ENCODE measurements at places on chromosomes 11 and 22.

- no peak for DNase-seq
Measured at GRCh38 chr22:31933816-31934482, 10.4 kb upstream of the YWHAH start.

- DNase-seq = no peak
Measured at GRCh38 chr22:23553438-23553837, 26.7 kb downstream of the IGLL1 start.

- DNase-seq = no peak
Measured at GRCh38 chr11:65059959-65060824, 1.8 kb upstream of the NAALADL1 start.

DNA sequence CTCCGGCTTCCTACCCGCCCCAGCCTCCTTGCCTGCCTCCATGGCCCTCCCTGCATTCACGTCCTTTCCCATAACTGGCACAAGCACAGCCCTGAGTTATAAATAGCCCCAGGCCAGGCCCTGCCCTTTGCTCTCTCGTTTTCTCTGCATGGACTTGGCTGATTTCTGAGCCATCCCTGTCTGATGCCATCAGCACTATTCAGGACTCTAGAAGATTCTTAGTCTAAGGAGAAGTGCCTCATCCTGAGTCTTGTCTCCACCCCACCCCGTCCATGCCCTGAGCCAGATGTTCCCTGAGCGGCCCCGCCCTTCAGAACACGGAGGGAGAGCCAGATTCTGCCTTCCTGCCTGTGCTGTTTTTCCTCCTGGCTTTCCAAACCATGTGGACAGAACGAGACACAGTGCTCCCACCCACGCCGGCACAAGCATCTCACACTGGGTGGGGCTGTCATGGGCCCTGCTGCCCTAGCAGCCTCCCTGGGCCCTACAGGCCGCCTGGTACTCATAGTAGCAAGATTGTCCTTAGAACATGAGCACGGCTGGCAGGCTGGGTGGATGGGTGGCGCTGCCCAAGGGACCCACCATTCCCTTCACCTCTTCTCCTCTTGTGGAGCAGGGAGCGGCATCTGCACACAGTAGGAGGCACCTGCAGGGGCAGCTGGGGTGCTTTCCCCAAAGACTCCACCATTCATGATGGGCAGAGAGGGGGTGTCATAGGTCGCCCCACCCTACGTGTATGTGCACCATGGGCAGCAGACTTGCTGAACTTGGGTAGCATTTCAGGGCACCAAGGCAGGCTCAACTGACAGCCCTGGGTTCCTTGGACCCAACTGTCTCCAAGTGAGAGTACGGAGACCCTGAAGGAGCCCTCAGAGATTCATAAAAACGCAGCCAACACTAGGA lies 76.9 kb downstream of the BCR start:
- DNase-seq = no peak

DNA sequence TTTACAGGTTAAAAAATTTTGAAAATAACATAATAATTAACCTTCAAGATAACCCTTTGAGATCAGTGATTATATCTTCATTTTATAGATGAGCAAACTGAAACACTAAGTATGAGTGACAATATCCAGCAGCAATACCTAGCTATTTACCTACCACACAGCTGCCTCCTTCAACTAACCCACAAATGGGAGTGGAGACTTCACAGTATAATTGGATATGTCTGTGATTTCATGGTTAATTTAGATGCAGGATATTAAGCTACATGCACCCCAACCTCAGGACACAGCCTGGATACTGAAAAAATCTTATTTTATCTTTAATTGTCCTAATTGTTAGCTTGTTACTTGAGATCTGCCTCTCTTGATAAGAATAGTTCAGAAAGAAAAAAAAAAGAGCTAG lies 297.2 kb upstream of the ANO5 start:
- no peak for DNase-seq

DNA sequence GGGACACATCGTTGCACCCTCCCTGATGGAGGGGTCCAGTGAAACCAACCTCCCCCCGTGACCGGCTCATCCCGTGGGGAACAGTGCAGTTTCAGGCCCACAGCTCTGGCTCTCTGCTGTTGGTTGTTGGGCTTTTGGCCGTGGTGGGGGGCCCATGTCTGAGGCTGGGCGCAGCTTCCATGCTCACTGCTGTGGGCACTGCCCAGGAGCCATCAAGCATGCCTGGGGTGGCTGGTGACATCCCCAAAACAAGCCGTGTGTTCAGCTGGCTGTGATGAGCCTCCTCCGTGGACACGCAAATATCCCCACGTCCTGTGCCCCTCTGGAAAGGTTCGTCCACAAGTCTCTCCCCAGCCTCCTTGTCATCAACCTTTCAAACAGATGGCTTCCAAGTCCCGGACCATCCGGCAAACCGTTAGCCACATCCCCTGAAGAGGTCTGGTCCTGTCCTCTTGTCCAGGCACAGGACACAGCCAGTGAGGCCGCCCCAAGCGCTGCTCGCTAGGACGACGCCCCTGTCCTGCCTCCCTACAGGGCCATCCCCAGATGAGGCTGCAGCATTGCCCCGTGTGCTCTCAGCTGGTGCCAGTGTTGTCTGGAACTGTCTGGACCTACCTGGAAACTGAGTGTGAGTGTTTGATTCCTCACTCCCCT lies 29.4 kb upstream of the BRSK2 start:
- DNase-seq = no peak

DNA sequence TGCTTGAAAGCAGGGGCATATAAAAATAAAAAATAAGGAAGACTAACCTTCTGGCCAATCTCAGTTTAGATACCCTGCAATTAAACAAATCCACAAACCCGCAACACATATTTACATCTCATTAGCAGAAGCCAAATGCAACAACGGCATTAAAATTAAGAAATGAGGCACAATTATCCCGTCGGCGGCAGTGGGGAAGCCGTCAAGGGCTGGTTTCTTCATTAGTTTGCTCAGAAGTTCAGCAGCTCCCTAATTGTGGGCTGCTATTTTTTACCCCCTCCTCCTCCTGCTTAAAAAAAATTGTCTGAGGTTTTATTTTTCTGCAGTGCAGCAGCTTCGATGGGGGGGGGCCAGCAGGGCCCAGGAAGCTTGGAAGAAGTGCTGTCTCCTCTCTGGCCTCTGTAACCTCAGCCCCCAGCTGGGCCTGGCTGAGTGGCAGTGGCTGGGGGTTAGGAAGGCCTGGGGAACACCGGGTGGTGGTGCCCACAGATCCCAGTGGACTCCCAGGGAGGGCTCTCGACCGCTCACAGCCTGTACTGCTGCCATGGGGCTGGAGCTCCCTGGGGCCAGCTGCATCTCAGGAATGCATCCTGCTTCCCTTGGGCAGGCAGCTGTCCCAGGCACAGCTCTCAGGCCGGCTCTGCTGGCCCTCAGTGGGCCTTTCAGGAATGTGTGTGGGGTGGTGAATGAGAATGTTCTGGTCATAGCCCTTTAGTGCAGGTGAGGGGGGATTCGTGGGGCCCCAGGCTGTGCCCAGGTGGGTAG lies 148.7 kb upstream of the B3GAT1 start:
- no peak for DNase-seq

GRCh38 chr11:5796541-5796940 lies 5.5 kb upstream of the OR52N1 start:
- no peak for DNase-seq

DNA sequence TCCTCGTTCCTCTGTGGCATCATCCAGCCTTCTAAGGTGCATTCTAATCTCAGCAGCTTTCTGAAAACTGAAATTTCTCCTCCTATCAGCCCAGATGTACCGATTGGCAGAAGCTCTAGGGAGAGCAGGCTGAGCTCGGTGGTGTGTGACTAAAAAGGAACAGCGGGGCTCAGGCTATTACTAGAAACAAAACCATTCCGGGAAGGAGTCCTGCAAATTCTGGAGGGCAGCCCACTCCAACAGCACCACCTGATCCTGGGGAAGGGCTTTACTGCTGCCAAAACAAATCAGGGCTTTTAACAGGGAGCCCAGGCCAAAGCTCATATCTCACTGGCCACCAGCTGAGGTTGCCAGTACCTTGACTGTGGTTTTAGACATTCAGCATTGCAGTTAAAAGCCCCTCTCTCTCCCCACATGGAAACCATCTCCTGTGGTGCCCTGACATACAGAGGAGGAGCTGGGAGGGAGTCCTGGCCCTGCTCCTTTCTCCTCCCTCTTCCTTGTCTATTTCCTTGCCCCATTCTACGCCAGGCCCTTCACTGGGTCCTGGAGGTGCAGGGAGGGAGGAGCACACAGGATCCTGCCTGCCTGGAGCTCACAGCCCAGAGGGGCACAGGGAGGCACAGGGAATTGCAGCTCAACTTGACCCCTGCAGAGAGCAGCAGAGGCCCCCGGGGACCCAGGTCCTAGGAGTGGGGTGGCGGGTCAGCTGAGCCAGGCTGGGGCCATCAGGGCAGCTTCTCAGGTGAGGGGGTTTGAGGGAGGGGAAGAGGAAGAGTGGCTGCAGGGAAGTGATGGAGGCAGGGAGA lies 889 bp downstream of the PLAAT4 start:
- peak; percentile 26 for DNase-seq

DNA sequence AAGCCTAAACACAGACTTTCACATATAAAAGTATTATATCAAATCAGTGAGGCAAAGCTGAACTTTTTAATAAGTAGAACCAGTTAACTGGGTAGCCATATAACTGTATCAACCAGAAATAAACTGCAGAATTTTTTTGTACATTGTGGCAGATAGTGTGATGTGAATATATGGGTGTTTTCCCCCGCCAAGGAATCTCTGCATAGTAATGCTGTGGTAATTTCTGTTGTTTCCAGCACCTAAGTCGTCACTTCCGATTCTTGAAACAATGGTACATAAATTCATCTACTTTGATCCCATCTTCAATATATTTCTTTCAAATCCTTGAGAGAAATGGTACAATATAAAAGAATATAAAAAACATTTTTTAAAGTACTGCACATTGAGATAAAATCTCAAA lies 39.6 kb downstream of the NARS2 start:
- no peak for DNase-seq

DNA sequence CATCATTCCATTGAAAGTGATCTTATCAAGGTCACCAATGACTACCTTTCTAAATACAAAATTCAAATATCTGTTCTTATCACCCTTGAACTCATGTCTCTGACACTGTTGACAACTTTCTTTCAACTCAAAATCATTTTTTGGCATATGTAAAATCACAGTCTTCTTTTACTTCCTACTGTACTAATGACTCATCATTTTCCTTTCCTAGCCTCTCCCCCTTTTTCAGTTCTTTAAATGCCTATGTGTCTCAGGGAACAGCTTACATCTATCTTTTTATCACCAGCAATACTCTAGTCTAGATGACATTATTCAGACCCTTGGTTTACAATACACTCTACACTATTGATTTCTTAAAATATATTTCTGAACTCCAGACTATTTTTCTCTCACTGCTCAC lies 2220.7 kb upstream of the RAG2 start:
- DNase-seq = no peak

DNA sequence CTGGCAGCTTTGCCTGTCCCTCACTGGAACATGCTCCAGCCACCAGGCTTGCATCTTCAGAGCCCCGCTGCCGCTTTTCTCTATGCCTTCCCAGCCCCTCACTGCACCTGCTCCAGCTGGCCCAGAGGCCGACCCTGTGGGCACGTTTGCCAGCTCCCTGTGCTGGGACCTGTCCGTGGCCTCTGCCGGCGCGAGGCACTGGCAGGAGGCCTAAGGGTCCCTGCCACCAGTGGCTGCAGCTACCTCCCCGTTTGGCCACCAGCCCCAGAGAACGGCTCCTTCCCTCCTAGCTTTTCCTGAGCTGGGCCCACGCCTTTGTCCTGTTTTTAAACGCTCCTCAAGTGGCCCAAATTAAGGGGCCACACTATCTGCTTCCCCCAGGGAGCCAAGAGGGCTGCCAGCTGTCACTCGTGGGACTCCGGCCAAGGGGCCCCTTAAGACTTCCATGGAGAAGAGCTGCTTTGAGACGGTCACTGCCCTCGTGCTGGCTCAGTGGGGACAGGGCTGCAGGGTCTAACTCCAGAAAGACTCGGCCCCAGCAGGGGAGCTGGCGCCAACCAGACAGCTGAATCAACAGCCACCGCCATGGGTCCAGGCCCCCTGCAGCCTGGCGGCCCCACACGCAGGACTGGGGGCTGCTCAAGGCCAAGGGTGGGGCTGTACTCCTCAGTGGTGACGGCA lies 24.6 kb upstream of the WNT7B start:
- no peak for DNase-seq

DNA sequence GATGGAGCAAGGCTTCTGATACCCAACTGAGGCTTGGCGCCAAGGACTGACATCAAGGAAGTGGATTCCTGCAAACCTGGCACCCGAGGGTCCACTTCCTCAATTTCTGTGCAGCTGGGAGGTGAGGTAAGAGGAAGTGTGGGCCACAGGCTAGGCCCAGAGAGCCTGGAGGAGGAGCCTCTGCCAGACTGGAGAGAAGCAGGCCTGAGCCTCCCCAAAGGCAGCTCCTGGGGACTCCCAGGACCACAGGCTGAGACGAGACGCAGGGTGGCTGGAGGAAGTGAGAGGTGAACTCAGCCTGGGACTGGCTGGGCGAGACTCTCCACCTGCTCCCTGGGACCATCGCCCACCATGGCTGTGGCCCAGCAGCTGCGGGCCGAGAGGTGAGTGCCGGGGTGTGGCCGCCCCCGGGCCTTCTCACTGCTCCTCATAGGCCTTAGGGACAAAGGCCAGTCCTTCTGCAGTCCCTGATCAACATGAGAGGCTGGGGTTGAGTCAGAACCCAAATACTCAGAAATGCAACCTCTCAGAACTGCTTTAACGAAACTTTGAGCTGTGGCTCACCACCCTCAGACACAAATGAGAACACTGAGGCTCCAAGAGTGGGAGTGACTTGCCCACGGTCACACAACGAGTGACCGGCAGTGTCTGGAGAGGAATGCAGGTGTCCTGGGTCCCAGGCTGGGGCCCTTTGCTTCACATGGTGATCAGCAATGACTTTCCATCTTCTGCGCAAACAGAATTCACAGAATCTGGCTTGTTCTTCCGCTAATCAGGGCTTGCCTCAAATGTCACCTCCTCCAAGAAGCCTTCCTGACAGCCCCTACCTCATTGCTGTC lies at the start of gene NCF4:
Gene NCF4 (plus strand): TSS at position 186 of the 839 bp plus-strand sequence. CDS start 166 bp downstream, at position 352.
- DNase-seq = peak; percentile 96

DNA sequence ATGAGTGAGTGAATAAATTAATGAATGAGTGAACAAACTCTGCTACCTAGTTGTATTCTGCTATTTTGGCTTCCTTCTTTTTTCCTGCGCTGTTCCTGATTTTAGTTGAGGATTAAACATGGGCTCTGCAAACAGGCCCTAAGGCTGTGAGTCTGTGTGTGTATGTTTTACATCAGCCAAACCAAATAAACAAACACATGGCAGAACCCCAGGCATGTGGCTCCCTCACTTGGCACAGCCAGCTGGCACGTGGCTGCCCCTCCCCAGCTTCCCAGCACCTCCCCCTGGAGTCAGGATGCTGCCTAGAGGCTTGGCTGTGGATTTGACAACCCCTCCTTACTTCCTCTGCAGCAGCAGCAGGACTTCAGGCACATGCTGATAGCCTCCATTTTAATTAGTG lies 593.2 kb downstream of the INSC start:
- DNase-seq = no peak
